ENCODE measurements at places on chromosomes 4 and X.

DNA sequence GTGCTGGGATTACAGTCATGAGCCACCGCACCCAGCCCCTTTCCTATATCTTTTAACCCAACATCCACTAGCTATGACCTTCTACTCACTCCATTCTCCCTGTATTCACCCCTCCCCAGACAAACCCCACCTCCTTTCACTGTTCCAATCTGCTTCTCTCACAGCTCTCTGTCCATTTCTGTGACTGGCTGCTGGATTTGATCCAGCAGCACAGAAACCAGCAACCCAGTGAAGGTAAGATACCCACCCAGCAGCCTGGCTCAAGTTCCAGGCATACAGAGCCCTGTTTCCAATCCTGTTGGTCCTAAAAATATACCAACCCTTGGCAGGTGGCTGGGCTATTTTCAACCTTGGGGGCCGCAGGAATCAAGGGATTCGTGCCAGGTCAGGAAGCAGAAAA, 56.9 kb upstream of the SMIM10 start:
- no peak for DNase-seq

- no peak for DNase-seq
Measured at GRCh38 chr4:88240297-88240714, 44.1 kb downstream of the PPM1K start.

GRCh38 chr4:167321299-167321698, 87.0 kb upstream of the SPOCK3 start:
- no peak for DNase-seq

DNA sequence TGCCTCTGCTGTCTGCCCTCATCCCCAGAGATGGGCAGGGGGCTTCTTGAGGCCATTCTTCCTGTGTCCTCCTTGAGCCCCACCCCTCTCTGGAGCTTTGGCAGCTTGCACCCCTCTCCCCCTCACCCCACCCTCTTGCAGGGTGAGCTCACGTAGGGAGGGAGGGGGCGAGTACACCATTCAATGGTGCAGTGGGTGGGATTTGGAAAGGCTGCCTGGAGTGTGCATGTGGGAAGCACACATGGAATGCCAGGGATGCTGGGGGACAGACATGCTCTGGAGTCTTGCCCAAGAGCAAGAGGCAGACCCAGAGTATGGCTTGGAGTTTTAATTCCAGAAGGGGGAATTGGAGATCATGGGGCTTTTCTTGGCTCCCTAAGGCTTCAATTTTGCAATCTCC, 5.6 kb downstream of the PAK3 start:
- no peak for DNase-seq

- DNase-seq: no peak
Measured at GRCh38 chr4:6474705-6475457, 2.5 kb upstream of the PPP2R2C start.

- no peak for DNase-seq
Measured at GRCh38 chr4:178811356-178811755, 1369.1 kb upstream of the AGA start.

DNA sequence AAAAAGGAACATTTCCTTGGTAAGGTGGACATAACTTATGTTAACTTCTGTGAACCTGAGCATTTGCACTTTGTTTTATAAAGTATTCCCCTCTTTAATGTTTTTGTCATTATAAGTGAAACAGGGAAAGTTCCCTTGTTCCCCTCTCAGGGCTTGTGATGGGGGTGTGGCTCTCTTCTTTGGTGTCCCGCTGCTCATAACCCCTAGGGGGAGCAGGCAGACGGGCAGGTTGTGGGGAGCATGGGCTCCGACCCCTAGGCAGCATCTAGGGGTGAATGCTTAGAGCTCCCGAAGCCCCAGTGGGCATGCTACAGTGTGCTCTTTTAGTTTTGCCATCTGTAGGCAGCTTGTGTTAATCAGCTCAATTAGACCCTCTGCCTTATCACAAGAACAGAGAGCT, 200.4 kb downstream of the DACH2 start:
- DNase-seq: no peak

DNA sequence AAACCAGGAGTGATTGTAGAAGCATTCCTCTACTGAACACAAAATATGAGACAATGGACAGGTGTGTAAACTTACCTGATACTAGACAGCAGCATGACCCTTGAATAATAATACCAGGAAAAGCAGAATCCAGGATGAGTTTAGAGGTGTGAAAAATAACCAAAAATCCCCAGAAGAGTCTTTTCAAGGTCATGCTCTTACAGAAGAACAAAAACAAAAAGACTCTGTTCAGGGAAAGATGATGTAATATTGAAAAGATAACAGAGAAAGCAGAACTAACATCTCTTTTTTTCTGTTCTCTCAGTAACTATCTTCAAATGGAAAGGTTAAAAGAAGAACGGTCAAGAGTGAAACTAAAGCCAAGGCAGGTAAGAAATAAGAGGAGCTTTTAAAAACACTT, 14.0 kb upstream of the ARHGAP10 start:
- no peak for DNase-seq

DNA sequence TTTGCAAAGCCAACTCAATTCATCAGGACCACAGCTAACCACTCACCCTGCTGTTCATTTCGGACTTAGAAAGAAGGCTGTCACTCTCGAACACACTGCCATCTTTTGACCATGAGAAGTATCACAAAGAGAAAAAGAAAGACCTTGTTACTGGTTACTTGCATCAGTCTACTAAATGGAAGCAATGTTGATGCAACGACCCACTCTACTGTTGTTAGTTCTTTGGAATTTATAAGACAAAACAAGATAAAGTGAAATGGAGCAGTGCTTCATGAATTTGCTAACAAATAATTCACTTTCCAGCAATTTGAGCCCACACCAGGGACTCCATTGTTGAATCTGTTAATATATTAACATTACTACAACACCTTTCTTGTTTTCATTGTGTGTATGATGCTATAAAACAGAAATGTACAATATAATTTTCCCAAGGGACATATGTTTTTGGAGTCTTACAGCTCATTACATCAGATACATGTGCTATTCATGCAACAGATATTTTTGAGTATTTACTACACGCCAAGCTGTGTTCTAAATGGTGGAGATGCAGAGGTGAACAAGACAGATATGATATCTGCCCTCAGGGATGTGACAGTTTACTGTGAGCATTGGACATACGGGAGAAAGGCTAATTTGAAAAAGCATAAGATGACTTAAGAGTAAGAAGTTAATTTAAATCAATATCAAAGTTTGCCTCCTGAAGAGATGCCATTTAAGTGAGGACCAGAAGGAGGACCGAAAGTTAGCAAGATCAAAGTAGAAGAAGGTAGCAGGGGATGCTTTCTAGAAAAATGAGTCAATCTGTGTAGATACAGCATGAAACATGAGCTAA, 87.2 kb downstream of the AREG start:
- no peak for DNase-seq

DNA sequence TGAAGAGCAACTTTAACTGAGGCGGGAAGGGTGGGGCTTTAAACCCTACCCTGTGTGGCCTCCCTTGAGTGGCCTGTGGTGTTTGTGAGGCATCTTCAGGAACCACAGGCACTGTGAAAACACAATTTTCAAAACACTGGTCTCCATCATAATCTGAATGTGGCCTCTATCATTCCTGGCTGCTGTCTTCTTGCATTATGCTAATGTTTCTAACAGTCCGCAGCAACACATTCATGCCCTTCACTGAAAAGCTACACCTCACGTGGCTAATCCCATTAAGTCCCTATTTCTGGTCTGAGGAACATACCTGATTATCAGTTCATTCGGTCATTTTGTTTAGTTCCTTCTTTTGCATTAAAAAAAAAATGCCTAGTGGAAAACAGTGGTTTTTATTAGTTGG, 94.6 kb downstream of the F11 start:
- DNase-seq: no peak

- DNase-seq: no peak
Measured at GRCh38 chrX:86809651-86810050, 661.4 kb downstream of the DACH2 start.

GRCh38 chr4:150799207-150799606, 215.9 kb downstream of the LRBA start:
- no peak for DNase-seq

- no peak for DNase-seq
Measured at GRCh38 chrX:30913492-30913891, 24.4 kb upstream of the TAB3 start.

DNA sequence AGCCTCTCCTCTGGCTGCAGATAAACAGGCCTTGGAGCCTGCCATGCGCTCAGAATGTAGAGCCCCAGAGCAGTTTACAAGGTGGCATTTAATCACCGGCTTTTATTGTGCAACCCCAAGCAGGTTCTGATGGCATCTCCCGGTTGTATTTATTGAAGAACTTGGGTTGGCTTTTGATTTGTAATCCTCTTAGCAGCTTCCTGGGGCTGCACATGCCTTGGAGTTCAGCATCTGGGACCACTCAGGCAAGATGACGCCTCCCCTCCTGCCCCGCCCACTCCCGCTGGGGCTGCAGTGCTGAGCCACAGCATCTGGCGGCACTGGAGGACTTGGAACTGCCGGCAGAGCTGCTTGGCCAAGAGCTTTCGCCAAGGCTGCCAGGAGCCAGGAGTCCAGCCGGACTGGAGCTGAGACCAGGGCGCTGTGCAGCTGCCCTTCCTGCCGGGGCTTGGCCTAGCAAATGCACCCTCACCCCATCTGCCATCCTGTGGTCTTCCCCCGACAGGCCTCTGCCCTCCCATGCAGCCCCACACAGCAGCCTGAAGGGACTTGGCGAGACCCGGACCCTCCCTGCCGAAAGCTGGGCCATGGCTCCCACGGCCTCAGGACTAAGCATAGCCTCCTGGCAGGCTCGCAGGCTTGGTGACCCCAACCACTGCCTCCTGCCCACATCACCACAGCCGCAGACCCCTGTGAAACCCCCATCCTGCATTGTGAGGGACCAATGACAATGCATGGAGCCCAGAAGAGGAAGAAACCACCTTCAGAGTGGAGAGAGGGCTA, 5.4 kb downstream of the HTRA3 start:
- DNase-seq: no peak
